NCI-H345 (cell line): ENCODE measurements at places on chromosomes 13 and 19.

DNA sequence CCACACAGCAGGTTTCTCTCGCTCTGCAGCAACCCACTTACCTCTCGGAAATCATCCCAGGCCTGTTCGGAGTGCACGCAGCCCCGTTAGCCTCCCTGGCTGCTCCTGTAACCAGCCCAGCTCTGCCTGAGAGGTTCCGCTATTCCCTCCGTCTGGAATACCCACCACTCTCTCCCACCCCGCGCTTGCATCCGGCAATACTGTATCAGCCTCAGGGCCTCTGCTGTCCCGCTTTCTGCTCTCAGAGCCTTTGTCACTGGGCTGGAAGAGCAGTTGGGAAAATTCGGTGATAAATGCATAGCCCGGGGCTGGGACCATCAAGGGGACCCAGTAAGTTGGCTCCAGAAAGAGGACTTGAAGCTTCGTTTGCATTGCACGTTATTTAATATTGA is 759 bp upstream of the TLE6 start:
- DNase-seq: peak; percentile 17

DNA sequence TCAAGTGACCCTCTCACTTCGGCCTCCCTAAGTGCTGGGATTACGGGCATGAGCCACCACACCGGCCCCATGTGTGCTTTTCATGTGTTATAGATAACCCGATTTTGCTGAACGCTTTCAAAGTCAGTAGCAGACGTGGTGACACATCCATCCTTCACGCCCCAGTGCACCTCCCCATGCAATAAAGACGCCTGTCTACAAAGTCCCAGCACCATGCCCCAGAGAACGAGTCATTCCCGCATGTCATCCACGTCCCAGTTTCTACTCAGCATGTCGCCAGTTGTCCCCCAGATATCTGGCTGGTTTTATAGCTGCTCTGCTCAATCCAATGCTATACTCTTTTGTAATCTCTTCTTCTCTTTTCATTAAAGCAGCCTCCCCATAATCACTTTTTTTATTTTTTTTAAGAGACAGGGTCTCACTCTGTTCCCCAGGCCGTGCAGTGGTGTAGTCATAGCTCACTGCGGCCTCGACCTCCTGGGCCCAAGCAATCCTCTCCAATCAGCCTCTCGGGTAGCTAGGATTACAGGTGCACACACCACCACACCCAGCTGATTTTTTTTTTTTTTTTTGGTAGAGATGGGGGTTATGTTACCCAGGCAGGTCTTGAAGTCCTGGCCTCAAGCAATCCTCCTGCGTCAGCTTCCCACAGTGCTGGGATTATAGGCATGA is 42.5 kb downstream of the DNM2 start:
- peak; percentile 28 for DNase-seq

DNA sequence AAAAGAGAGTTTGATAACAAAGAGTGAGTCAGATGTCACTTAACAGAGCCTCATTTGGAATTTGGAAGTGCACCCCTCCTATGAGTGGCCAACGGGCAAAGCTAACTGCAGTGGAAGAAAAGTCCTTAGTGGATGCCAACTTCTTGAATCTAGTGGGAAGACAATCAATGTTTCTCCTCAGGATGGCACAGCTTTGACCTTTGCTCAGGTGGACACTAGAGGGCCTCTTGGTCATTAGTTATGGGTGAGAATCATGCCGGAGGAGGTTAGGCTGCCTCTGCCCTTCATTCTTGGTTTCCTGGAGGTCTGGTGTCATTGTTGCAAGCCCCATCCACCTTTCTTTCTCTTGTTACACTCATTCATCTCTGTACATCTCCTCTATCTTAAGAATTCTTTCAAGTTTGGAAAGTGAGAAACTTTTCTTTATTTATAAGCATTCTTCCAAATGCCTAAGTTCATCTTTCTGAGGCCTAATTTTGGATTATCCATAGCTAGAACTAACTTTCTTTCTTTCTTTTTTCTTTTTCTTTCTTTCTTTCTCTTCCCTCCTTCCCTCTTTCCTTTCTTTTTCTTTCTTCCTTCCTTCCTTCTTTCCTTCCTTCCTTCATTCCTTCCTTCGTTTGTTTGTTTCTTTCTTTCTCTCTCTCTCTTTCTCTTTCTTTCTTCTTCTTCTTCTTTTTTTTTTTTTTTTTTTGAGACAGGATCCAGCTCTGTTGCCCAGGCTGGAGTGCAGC is 327.2 kb upstream of the TSHZ3 start:
- DNase-seq: no peak

GRCh38 chr13:50241479-50241878 is 226.2 kb downstream of the KCNRG start:
- DNase-seq: no peak

- DNase-seq: no peak
These were observed 34.0 kb downstream of the PIN1 start for GRCh38 chr19:9868983-9869617.

DNA sequence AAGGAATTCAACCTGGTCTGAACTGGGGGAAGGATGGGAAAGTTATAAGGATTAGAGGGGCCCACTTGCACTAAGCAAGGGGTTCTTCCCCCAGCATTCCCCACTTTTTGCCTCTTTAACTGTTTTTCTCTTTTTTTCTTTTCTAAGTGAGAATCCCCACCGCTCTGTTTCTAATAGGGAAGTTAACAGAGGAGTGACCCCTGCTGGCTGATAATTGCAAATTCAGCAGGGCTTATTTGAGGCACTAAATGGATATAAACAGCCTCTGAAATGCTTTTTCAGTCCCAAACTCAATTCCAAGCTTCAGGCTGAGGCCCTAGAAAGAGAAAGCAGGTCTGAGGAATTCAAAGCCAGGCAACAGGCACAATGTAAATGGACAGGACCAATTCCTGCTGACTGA is 38.2 kb upstream of the CEACAM21 start:
- DNase-seq: no peak

- DNase-seq: no peak
These were observed 42.8 kb upstream of the MEDAG start for GRCh38 chr13:30863231-30863630.

- no peak for DNase-seq
These were observed 12.0 kb upstream of the ZNF331 start for GRCh38 chr19:53525922-53526321.

- no peak for DNase-seq
These were observed 168.7 kb downstream of the KDM4B start for GRCh38 chr19:5137571-5138124.

GRCh38 chr13:39760521-39760920 is 105.1 kb downstream of the COG6 start:
- DNase-seq: no peak

DNA sequence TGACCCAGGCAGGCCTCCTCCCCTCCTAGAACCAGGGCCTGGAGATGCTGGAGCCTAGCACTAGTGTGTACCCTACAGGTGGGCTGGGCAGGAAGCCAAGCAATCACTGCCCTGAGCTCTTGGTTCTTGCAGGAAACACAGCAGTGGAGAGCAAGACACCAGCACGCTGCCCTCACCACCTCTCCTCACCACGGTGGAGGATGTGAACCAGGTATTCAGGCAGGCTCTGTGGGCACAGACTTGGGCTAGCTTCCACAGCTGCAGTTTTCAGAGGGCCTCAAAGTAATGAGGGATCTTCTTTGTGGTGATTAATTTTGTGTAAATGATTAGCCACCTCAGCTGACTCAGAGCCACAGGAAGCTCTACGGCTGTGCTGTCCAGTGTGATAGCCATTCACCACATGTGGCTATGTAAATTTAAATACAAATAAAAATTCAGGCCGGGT is 13.6 kb upstream of the GPI start:
- peak; percentile 19 for DNase-seq
